ENCODE measurements at places on chromosomes 2 and 18. TPM values are rescaled to one million over a fixed set of nuclear protein-coding genes. Genes with fewer than 3 reads are reported as not detected.

ATL2 gene
- total RNA-seq, result 51.5 TPM

FTCDNL1 gene
- total RNA-seq, result 2.3 TPM

IL37 gene
- total RNA-seq, result not detected

PRSS56 gene
- total RNA-seq, result not detected

HOXD3 gene
- not detected for total RNA-seq

TMEM247 gene
- total RNA-seq, result not detected

RHBDD1 gene
- total RNA-seq, result 54.6 TPM

FBXO15 gene
- total RNA-seq, result 2.6 TPM

EIF2B4 gene
- 56.0 TPM for total RNA-seq

SP110 gene
- 123 TPM for total RNA-seq

ACKR3 gene
- 4.2 TPM for total RNA-seq

LIMS2 gene
- total RNA-seq, result 8.9 TPM

GRHL1 gene
- 0.33 TPM for total RNA-seq

IMMT gene
- total RNA-seq, result 82.7 TPM

RIT2 gene
- not detected for total RNA-seq

DLX1 gene
- total RNA-seq, result not detected

TPGS2 gene
- total RNA-seq, result 51.6 TPM

GNAL gene
- total RNA-seq, result 0.26 TPM

PMAIP1 gene
- 9.3 TPM for total RNA-seq

EGR4 gene
- total RNA-seq, result not detected

NFATC1 gene
- total RNA-seq, result 69.6 TPM

FNDC4 gene
- total RNA-seq, result not detected

KCMF1 gene
- total RNA-seq, result 62.7 TPM

HOXD9 gene
- total RNA-seq, result not detected

KIF5C gene
- 21.1 TPM for total RNA-seq

HK2 gene
- total RNA-seq, result 9.4 TPM

GAREM1 gene
- total RNA-seq, result 0.28 TPM

BMP10 gene
- total RNA-seq, result not detected

MERTK gene
- total RNA-seq, result 0.64 TPM

TNFAIP6 gene
- not detected for total RNA-seq

ALPP gene
- total RNA-seq, result not detected

CLEC4F gene
- total RNA-seq, result not detected

IL36G gene
- not detected for total RNA-seq

SNTG2 gene
- 1.3 TPM for total RNA-seq

LYPD6 gene
- not detected for total RNA-seq

TMEM163 gene
- total RNA-seq, result not detected

CYP27C1 gene
- not detected for total RNA-seq

POTEJ gene
- not detected for total RNA-seq

GPR155 gene
- total RNA-seq, result 20.4 TPM

NT5DC4 gene
- not detected for total RNA-seq

LRATD1 gene
- total RNA-seq, result not detected

RNF152 gene
- total RNA-seq, result 0.20 TPM

LOXHD1 gene
- total RNA-seq, result not detected

REG3A gene
- total RNA-seq, result not detected

REEP1 gene
- 0.15 TPM for total RNA-seq

DES gene
- total RNA-seq, result not detected

CTAGE1 gene
- total RNA-seq, result not detected

Data from CD4-positive, alpha-beta memory T cell (primary cell).